ENCODE measurements at places on chromosomes 3 and 15. TPM values are rescaled to one million over a fixed set of nuclear protein-coding genes. Genes with fewer than 3 reads are reported as not detected.

DNA sequence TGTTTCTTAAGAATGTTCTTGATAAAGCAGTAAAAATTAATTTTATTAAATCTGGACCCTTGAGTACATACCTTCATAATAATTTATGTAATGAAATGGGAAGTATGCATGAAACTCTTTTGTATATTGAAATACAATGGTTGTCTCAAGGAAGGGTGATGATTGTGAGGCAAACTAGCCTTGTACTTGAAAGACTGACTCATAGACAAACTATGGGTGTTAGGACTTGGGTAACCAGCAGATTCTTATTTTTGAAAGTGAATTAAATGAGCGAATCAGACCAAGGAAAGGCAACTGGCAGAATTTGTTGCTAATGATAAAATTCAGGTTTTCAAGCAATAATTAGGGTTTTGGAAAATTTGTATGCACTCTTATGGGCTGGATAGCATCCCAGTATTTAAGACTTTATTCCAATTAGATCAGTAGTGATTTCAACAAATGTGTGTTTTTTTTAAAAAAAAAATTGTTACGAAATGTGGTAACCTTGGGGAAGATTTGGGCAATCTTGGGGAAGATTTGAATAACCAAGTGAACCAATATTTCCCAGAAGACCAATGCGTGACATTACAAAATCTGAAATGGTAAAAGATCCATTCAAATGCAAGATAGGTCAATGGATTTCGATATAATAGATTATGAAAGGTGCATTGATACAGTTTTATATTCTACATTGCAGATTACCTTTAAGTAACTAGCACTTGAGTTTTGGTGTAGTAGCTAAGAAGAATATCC is 42.0 kb downstream of the ATP2C1 start:
- DNase-seq: no peak

The ALPK3 gene
- 0.15 TPM for total RNA-seq

DNA sequence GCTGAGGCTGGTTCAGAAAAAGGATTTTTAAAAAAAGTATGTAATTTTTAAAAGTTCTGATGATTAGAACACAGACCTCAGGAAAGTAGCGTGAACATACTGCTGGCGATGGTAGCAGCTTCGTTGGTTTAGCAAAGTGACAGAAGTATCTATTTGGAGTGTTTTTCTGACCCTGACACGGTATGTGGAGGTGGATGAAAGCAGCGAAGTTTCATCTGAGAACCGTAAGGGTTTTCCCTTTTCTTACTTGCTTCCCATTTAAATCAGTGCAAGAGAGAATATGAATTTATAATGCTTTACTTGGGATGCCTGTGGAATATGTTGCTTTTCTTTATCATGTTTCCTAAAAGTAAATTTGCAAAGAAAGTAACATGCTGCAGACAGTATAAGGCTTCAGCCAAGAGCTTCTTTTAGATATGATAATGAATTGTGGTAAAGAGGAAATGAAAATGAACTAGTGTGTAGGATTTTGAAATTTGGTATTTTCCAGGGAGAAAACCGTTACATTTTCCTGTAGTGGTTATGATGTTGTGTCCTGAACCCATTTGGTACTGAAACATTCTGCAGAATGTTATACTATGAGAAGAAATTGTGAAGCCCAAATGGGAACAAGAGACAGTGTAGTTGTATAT is 3.9 kb downstream of the CHST2 start:
- no peak for DNase-seq

GRCh38 chr15:74793135-74794028 is 11.5 kb downstream of the CSK start:
- DNase-seq: peak; percentile 63

The WNT5A gene
- total RNA-seq: 16.2 TPM

The CLDN11 gene
- 0.33 TPM for total RNA-seq

The C2CD4B gene
- total RNA-seq: not detected

GRCh38 chr3:124227150-124227630 is 235.3 kb upstream of the ROPN1 start:
- no peak for DNase-seq

GRCh38 chr15:73569361-73569760 is 63.8 kb downstream of the NPTN start:
- DNase-seq: no peak

DNA sequence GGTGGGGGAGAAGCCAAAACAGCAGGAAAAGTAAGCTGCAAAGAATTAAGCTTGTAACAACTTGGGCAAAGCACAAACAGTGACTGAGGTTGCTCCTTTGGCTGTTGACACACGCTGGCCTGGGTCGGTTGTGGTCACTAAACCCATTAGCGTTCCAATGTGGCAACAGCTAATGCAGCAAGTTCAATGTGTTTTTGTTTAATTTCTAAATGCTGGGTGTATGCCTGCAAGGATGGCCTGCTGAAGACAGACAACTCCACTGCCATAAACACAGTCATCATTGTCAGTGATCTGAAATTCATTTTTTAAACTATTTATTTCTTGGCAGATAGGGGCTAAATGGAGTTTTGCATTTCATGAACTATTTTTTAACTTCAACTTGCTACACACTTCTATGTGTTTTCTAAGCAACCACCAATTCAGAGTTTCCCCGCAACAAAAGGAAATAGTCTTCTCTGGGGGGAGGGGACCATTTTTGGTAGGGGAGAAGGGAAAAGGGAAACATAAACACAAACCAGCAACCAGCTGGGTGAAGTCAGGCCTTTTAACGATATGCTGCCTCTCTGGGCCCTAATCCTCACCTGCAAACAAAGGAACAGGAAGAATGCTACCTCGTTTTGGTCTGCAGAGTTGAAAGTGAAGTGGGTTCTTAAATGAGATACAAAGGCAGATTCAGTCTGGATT is 34.8 kb upstream of the WNT5A start:
- peak; percentile 81 for DNase-seq

The CCDC80 gene
- total RNA-seq: 0.28 TPM

- DNase-seq: no peak
These were observed 94.1 kb upstream of the SKOR1 start for GRCh38 chr15:67731112-67731721.

The PLSCR5 gene
- total RNA-seq: not detected

DNA sequence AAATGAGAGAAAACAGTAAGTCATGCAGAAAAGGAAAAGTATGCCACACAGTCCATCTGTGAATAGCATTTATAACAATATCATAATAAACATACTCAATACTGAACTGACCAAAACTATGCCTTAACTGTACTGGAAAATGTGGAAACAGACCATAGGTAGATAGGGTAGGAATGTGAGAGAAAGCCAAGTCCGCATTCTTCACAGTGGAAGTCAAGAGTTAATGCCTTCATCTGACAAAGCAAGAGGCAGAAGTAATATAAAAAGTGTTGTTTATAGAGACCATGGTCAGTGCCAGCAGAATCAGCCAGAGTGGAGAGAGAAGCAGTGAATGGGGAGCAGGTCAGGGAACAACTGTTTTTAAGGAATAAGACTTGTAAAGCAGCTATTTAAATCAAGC is 52.3 kb downstream of the KBTBD12 start:
- DNase-seq: no peak

- DNase-seq: no peak
These were observed 156.0 kb downstream of the NSMCE3 start for GRCh38 chr15:29113336-29114220.
